ENCODE measurements at places on chromosomes 7 and 10.

- DNase-seq = no peak
Observed at GRCh38 chr10:9450801-9451200, 1396.3 kb downstream of the GATA3 start.

DNA sequence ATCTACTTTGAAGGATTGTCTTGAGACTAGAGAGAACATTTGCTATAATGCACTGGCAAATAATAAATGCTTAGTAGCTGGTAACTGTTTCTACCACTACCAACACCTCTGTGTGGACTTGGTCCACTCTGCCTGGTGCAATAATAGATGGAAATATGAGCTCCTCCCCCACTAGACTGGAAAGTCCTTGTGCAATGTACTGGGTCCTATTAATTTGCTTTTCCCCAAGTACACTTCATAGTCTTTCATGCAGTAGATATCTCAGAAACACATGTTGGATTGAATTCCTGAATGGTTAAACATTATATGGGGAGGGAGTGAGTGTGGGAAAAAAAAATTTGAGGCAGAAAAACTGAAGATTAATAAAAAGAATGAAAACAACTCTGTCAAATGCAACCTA is 119.3 kb downstream of the C10orf90 start:
- no peak for DNase-seq

DNA sequence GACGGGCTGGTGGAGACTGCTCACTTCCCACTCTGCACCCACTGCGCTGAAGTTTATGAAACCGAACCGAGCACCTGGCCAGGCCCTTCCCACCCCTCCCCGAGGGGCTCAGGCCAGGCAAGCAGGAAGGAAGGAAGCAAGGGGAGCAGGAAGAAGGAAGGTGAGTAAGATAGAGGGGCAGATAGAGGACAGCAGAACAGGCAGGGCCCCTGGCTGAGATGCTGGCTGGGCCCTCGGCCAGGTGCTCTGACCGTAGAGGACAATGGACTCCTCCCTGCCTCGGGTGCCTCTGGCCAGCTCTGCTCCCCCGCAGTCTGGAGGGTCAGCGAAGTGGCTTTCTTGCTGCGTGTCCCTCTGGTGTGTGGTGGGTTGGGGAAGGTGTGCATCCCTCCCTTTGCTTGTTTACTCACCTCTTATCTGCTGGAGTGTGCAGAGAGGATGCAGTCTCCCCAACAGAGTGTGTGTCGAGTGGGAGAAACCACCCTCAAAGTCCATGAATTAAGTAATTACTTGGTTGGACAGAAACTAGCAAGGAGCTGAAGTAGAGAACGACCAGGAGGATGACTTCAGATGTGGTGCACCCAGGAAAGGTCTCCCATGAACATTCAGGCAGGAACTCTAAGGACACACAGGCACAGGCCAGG is 82.8 kb upstream of the PPP2R2D start:
- no peak for DNase-seq

GRCh38 chr10:114604357-114605130 is 53.5 kb downstream of the ABLIM1 start:
- no peak for DNase-seq

DNA sequence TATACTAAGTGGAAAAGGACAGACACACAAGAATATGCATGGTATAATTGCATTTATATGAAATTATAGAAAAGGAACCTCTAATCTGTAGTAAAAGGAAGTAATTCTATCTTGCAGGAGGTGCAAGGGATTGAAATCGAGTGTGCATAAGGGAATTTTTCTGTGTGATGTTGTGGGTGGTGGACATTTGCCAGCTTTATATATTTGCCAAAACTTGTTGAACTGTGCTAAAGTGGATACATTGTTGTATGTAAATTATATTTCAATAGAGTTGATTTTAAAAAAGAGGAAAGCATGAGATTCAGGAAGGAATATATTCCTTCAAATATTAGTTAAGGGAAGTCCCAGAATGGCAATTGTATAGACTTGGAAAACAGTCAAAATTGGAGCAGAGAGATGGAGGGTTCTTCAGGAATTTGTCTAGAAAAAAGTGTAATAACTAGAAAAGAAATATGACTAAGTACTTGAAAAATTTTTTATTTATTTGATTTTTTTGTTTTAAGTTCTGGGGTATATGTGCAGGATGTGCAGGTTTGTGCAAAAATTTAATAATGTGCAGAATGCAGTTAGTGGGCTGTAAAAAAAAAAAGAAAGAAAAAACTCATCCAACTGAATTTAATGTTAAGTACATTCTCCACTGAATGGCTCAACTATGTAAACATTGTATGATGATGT is 96.1 kb downstream of the ARL4A start:
- no peak for DNase-seq

- DNase-seq = no peak
Observed at GRCh38 chr7:29421010-29421956, 142.4 kb upstream of the PRR15 start.

GRCh38 chr10:128150561-128150960 is 24.3 kb upstream of the MKI67 start:
- DNase-seq = no peak

DNA sequence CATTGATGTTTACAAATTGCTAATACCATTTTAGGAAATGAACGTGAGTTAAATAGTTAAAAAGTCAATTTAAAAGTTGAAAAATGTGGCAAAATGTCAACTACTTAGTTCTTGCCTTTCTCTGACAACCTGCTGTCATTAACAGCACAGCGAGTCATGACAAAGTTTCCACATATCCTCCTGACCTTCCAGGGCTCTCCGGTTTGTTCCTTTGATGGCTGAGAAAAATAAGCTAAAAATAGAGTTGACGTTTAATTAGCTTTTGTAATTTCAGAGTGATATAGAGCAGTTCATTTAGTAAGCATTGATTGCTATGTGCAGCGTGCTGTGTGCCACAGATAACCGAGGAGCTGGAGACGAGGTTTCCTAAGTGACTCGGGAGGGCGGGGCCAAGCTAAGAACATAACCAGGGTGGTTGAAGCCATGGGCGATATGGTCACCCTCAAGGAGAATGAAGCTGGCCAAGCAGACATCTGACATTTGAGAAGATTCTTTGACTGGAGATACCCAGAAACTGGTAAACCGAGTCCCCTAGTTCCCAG is 47.9 kb downstream of the OGDH start:
- DNase-seq = no peak
